ENCODE measurements at places on chromosomes 16 and 17.
A peak's percentile ranks its signal among the peaks of the same experiment; 100 is the strongest.

DNA sequence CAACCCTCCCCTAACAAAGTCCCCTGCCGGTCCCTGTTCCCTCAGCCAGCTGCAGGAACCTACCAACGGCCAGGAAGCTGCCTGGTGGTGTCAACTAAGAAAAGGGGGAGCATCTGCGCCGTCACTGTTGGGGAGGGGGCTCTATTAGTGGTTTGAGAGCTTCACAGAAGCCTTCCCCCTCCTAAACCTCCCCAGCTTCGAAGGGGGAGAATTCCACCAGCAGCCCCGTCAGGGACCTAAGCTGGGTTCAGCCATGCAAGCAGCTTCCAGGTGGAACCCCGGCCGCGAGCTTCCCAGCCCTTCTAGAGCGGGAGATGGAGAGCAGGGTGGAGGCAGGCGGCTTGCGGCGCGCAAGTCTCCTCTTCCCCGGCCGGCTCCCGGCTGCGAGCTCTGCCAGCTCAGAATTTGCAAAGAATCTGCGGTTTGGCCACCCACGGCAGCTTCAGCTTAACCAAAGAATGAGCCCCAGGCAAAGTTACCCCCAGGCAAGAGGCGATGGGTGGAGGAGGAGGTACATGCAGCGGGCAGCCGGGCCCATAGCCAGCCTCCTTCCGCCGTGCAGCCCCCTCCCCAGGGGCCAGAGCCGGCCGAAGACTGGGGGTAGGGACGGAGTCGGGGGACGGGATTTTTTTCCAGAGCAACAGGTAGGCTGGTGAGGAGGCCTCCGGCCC lies 33.7 kb downstream of the DDX19A start:
- DNase-seq = peak; percentile 23

GRCh38 chr16:62751218-62751617 lies 715.0 kb upstream of the CDH8 start:
- no peak for DNase-seq

DNA sequence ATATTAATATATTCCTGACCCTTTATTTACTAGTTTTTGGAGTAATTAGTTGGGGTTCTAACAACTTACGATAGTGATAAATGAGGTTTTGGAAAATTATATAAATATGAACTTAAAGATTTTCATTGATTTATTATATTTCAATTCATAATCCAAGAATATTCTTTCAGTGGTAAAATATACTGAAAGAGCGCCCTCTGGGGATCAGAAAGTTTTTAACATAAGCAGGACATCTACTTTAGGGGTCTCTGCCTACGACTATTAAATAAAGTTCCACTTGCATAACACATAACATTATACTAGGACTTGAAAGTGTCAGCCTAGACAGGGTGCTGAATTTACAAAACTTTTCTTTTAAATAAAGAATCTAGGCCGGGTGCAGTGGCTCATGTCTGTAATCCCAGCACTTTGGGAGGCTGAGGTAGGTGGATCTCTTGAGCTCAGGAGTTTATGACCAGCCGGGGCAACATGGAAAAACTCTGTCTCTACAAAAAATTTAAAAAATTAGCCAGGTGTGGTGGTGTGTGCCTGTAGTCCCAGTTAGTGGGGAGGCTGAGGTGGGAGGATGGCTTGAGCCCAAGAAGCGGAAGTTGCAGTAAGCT lies 15.6 kb downstream of the RFWD3 start:
- DNase-seq = no peak

GRCh38 chr16:14511800-14512135 lies 118.3 kb downstream of the PARN start:
- DNase-seq = no peak

- DNase-seq = no peak
Measured at GRCh38 chr17:59508999-59509625, 56.3 kb upstream of the DHX40 start.

GRCh38 chr17:65261682-65262636 lies 124.8 kb downstream of the RGS9 start:
- no peak for DNase-seq

- DNase-seq = peak; percentile 83
Measured at GRCh38 chr16:3690470-3690928, 26.8 kb downstream of the TRAP1 start.

GRCh38 chr16:48247311-48247710 lies at the start of gene ABCC11:
Gene ABCC11 (minus strand): TSS chr16:48247539. CDS start chr16:48231921, 15,618 bp downstream.
- no peak for DNase-seq

- DNase-seq = no peak
Measured at GRCh38 chr17:45001310-45001709, 33.2 kb upstream of the C1QL1 start.

DNA sequence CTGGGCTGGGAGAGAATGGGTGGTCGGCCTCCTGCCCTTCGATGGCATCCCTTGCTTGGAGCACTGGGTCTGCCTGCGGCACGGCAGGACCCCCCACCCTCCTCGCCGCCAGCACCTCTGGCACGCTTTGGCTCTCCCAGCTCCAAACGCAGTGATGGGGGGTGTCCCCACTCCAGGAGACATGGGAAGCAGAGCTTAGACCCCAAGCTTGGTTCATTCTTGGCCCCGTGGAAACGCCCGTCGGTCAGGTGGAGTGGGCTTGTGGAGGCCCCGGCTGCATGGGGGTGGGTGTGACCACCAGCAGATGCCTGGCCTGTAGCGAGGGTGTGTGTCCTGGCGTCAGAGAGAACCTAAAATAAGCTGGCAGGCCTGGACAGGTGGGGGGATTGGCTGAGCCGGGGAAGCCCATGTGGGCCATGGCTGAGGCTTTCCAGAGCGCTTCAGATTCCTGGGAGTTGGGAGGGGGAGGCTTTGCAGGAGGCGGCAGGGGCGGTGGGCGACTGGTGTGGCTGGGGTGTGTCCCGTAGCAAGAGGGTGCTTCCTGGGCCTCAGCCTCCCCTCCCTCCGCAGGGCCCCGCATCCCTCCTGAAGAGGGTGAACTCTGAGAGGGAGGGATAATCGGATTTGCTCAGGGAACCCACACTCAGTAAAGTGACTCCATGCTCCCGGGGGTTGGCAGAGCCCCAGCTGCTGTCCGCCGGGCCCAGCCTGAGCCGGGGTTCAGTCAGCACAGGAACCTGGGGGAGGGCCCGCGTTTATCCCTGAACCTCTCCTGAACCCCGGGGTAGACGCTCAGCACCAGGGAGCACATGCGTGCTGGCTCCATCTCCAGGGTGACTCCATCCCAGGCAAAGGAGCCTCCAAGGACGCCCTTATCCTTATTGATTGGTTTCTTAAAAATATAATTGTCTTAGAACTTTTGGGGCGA lies 3.4 kb downstream of the CACNA1H start:
- DNase-seq = no peak

DNA sequence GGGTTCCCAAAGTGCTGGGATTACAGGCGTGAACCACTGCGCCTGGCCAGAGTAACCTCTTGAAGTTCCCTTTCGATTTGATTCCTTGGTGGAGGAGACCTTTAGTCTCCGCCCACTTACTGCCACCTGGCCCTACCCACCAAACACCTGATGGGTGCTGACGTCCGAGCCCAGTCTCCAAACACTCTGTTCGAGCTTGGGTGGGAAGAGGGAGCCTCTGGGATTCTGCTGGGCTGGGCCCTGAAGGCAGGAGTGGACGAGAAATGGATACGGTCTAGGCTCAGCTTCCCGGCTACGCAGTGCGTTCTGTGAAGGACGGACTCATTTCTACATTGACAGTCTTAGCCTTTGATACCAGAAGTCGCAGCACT lies 870 bp upstream of the ITGA3 start:
- DNase-seq = no peak

DNA sequence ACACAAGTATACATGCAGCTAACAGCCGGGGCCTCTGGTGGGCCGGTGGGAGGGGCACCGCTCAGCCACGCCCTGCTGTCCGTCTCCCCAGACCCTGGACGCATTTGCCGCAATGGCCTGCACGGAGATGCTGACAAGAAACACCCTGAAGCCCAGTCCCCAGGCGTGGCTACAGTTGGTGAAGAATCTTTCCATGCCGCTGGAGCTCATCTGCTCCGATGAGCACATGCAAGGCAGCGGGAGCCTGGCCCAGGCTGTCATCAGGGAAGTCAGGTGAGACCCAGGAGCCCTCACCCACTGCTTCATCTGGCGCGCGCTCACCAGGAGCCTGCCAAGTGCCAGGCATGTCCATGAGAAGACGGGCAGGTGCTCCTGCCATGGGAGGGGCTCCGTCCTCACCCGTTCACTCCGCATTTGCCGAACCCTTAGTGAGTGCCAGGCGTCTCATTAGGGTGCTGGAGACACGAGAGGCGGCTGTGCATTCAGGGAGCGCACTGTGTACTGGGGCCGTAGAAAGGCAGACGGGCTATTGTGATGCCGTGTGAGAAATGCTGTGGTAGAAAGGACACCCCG lies 51.4 kb upstream of the ENDOV start:
- DNase-seq = no peak

- no peak for DNase-seq
Measured at GRCh38 chr16:69260019-69260418, 51.1 kb upstream of the VPS4A start.

DNA sequence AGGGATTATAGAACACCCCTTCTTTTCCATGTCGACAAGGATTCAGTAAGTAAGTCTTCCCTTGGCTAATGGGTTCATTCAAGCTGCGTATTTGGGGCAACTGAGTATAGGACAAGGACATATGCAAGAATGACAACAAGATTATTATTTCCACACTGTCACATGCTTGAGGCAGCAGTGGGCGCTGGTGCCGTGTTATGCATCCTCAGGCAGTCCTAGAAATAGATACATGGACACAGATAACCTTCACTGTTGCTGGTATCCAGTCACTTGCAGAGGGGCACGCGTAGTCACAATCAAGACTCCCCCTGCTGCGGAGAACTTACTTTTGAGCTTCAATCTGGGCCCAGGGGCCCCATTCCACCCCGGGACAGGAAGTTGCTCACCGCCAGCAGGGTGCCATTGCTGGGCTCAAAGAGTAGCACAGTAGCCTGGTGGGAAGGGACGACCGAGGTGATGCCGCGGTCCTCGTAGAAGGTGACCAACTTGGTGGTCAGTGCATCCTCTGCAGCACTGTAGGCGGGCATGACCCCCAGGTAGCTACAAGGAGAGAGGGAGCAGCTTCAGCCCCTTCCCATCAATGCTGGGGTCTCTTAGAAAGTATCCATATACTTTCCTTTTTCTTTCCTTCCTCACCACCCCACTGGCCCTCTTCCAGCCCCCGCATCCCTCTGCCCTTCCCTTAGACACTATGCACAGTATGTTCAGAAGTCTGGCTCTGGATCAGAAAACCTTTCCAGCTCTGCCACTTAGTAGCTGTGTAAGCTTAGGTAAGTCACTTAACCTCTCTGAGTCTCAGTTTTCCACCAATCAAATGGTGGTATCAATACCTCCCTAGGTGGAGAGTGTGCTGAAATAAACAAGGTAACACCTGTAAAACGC lies 804 bp downstream of the CRYM start:
- no peak for DNase-seq

DNA sequence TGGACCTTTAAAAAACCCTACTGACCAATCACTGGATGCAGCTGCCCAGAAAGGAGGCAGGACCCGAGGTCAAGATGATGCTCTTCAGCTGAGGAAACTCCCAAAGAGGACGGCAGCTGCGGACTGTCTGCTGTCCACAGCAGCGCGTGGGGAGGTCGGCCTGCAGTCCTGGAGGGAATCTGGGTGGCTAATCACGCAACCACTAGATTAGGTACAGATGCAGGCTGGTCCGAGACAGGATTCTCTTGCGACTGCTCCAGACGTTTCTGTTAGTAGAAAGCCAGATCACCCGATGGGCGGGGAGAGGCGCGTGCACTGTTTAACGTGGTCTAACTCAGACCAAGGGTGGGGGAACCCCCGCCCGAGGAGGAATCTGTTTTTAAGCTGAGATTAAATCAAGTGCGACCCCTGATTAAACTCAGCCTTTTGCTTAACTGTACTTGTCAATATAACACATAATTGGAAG lies 8.8 kb downstream of the CTRB2 start:
- DNase-seq = no peak

DNA sequence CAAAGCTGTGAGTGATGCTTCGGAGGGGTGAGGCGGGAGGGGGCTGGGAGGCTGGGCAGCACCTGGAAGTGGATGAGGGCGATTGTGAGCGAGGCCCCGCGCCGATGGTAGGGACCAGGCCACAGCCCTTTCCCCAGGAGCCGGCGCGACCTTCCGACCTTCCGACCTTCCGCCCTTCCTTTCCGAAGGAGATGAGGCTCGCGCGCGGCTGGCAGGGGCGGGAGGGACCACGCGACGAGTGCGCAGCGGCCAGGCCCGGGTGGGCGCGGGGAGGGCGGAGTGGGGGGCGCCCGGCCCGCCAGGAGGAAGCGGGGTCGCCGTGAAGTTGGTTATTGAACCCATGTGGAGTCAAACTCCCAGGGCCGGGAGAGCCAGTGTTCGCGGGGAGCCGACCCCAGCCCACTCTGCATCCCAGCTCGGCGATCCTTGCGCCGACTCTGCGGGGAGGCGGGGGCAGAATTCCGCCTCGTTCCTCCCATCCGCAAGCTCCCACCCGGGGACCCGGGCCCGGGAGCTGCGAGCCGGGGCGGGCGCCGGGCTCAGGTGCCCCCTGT lies 56.6 kb downstream of the RAP1GAP2 start:
- DNase-seq = no peak

- DNase-seq = peak; percentile 65
Measured at GRCh38 chr16:85935974-85936760, 37.2 kb downstream of the IRF8 start.

DNA sequence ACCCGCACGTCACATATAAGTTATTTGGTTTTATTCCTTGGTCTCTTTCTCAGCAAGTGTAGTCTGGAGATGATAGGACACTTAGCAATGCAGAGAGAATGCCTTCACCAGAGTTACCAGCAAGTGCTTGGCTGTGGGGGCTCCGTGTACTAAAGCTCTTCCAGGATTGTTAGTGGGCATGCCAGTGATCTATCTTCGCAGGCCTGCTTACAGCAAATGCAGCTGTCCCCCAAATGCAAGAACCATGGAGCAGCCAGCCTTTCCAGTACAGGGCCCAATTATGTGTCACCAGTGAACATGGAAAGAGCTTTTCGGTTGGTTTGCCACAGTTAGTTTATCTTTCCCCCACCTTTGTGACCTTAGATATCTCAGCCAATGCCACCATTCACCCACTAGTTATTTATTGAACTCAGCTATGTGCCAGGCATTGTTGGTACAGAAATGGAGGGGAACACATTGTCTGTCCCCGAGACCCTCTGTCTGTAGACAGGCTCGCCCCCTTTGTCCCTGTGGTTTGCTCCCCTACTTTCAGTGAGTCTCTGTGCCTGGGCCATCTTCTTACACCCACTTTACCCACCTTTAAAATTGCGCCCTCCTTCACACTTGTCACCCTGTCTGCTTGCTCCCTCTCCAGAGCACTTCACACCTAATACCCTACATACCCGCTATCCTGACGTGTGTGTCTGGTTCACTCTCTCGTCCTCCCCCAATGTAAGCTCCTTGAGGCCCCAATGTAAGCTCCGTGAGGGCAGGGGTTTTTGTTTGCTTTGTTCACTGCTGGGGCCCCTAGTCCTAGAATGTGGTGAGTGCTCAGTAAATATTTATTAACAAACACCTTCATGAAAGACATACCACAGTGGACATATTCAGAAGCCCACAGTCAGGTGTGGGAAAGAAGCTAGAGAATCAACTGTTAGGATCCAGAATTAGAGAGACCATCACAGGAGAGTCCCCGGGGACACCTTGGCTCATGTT lies 13.3 kb downstream of the USP10 start:
- no peak for DNase-seq
